Fibroblast of lung (primary cell): ENCODE measurements at places on chromosomes 11 and 22. TPM values are rescaled to one million over a fixed set of nuclear protein-coding genes. Genes with fewer than 3 reads are reported as not detected.
A peak's percentile ranks its signal among the peaks of the same experiment; 100 is the strongest.

DNA sequence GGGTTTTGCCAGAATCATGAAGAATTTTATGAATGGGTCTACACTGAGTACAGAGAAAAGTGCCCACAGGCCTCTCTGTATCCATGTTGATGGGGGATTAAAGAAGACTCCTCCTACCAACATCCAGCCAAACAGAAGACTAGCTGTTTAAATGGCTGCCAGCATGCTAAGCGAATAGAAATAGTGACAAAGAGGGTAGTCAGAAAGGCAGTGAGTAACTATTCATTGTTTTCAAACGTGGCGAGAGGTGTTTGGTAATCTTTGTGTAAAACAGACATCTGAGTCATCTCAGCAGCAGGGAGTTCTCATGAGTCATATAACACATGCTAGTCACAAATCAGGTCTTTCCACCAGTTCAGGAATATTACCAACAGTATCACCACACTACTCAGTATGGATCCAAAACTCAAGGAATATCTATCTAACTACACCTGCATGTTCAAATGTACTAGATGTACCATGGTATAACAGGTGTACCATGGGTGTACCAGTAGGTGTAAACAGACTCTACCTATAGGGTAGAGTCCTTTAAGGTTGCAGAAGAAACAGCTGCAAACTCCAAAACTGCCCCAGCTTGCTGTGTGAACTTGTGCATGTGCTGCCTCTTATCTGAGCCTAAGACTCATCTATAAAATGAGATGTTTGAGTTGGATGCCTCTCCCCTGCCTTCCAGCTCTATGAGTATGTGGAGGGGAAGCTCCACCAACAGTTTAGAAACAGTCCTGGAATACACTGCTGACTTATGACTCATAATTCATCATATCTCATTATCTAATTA, 82.0 kb downstream of the SLC1A2 start:
- peaks cover 9% of the 10 kb centered on the region for H3K4me1 ChIP-seq
- H3K27ac ChIP-seq: peak overlapping the region; percentile 74
- H3K4me3 ChIP-seq: no peak overlapping the region
- DNase-seq: peak; percentile 99
- H3K36me3 ChIP-seq: no peaks in the 10 kb centered on the region
- no peaks in the 10 kb centered on the region for H3K27me3 ChIP-seq

RTN4RL2 gene
- 0.17 and 0.26 TPM in 2 replicates for total RNA-seq

DNA sequence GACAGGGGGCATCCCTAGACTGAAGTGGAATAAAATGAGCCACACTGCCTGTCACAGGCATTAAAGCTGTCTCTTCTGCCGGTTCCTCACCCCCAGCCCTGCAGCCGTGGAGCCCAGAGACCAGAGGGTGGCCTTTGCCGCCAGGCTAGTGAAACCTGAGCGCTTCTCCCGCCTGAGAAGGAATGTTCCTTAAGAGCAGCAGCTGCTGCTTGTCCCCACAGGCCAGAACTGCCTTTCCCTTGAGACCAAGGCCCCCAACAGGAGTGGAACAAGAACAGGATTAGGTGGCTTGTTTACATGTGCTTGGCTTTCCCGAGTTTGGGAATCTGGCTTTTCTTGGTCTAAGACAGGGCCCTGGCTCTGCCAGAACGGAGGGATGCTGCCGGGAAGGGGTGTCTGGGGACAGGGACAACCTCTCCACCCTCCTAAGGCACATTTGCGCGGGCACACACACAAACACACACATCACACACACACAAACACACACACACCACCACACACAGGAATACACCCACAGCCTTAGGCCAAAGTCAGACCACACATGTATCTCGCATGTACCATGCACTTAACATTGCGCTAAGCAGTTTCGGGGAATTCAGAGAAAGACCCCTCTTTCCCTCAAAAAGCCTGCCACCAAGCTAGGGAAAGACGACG, 91.8 kb downstream of the FEZ1 start:
- no peak for DNase-seq
- H3K36me3 ChIP-seq: no peaks in the 10 kb centered on the region
- H3K27ac ChIP-seq: no peak overlapping the region
- H3K4me1 ChIP-seq: peaks cover 12% of the 10 kb centered on the region
- H3K27me3 ChIP-seq: peaks cover 2% of the 10 kb centered on the region
- no peak overlapping the region for H3K4me3 ChIP-seq

GRCh38 chr11:125374398-125374797, 121.7 kb downstream of the FEZ1 start:
- no peak overlapping the region for H3K27ac ChIP-seq
- H3K4me1 ChIP-seq: peaks cover 9% of the 10 kb centered on the region
- H3K27me3 ChIP-seq: peaks cover 5% of the 10 kb centered on the region
- H3K4me3 ChIP-seq: no peak overlapping the region
- DNase-seq: no peak
- H3K36me3 ChIP-seq: no peaks in the 10 kb centered on the region

DNA sequence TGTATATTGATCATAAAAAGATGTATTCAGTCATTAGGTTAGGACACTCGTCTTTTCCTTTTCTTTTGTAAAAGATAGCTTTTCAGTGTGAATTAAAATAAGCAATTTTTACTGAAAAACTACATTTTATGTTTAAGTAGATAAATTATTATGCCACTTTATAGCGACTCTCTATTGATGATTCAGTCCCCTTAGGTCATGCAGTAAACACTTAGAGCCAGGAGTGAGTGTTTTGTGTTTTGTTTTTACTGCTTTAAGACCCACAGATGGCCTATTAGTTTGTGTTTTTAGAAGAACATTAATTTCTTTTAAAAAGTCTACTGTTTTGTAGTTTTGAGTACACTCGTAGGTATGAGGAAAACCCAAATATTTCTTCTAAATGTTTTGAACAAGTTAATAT, 86.6 kb downstream of the YAP1 start:
- no peak overlapping the region for H3K27ac ChIP-seq
- DNase-seq: peak; percentile 51
- H3K4me3 ChIP-seq: no peak overlapping the region
- H3K27me3 ChIP-seq: no peaks in the 10 kb centered on the region
- peaks cover 2% of the 10 kb centered on the region for H3K36me3 ChIP-seq

GAS2 gene
- 0.77 and 1.2 TPM in 2 replicates for total RNA-seq

GSTT2B gene
- 0.26 and 9.9 TPM in 2 replicates for total RNA-seq

DNA sequence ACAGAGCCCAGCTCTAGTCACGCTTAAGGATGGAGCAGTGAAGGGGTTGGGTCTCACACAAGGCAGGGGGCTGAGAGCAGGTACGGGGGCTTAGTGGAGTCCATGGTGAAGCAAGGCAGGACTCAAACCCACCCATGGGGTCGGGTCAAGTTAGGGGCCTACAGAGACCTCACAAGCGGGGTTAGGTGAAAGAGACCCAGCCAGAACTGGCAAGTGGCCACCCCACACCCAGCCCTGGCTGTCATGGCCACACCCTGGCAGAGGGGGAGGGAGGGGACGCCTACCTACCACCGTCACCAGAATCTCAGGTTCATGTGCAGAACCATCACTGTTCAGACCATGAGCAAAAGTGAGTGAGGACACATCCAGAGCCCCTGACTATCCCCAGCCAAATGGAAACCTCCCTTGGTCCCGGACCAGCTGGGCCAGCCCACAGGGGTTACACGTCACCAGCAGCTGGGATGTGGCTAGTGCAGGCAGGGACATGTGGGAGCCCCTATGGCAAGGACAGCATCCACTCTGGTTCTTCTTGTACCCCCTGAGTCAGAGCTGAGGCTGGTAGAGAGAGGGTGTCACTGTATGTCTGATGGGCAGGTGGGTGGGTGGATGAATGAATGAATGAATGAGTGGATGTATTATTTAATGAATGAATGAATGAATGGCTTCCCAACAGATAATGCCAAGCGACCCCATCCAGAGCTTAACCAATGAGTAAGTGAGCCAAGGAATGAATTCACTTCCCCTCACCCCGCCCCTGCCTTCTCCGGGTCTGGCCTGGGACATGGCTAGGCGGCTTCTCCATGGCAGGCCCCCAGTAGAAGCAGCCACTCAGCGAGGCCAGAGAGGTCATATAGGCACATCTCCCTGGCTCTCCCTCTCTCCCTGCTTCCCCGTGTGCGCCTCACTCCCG, 681.6 kb downstream of the TBC1D22A start:
- no peak for DNase-seq
- H3K36me3 ChIP-seq: no peaks in the 10 kb centered on the region
- no peaks in the 10 kb centered on the region for H3K27me3 ChIP-seq
- H3K27ac ChIP-seq: no peak overlapping the region
- no peaks in the 10 kb centered on the region for H3K4me1 ChIP-seq

DNA sequence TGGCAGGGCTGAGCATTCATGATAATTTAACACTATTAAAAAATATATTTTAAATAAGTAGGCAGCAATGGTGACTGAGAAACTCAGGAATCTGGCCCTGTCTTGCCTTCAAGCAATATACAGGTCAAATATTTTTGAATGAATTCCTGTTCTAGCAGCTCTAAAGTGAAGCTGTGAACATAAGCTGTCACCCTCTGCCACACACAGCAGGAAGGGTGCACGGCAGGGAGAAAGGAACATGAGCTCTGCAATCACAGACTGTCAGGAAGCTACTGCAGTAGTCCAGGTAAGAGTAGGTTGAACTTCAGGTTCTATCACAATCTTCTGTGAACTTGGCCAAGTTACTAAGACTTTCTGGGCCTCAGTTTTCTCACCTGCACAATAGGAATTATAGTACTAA, 114.8 kb downstream of the SERGEF start:
- no peaks in the 10 kb centered on the region for H3K4me1 ChIP-seq
- DNase-seq: no peak
- no peak overlapping the region for H3K4me3 ChIP-seq
- H3K36me3 ChIP-seq: no peaks in the 10 kb centered on the region
- no peak overlapping the region for H3K27ac ChIP-seq

MMP26 gene
- not detected in 2 replicates for total RNA-seq

RBM4B gene
- 28.0 and 28.4 TPM in 2 replicates for total RNA-seq

- H3K4me3 ChIP-seq: no peak overlapping the region
- H3K4me1 ChIP-seq: peaks cover 8% of the 10 kb centered on the region
- DNase-seq: no peak
These were observed 135.1 kb downstream of the MIAT start for GRCh38 chr22:26792522-26792921.

YPEL4 gene
- 1.5 and 2.3 TPM in 2 replicates for total RNA-seq

EFCAB6 gene
- 1.5 and 2.3 TPM in 2 replicates for total RNA-seq

DNA sequence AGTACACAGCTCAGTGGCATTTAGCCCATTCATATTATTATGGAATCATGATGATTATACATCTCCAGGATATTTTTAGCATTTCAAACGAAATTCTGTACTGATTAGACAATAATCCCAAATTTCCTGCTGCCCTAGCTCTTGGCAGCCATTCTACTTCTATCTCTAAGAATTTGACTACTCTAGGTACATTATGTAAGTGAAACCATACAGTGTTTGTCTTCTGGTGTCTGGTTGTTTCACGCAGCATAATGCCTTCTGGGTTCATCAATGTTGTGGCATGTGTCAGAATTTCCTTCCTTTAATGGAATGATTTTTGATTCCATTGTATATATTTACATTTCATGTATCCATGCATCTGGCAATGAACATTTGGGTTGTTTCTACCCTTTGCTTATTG, 517.7 kb downstream of the ETS1 start:
- no peaks in the 10 kb centered on the region for H3K36me3 ChIP-seq
- H3K27me3 ChIP-seq: no peaks in the 10 kb centered on the region
- DNase-seq: no peak
- H3K4me1 ChIP-seq: no peaks in the 10 kb centered on the region

VPREB1 gene
- total RNA-seq: not detected in 2 replicates

GRCh38 chr22:28894334-28894733, 11.0 kb downstream of the ZNRF3 start:
- H3K27ac ChIP-seq: no peak overlapping the region
- peaks cover 4% of the 10 kb centered on the region for H3K4me1 ChIP-seq
- H3K4me3 ChIP-seq: no peak overlapping the region

GRCh38 chr11:65538915-65539743, 14.2 kb downstream of the SCYL1 start:
- no peak for DNase-seq
- H3K4me3 ChIP-seq: no peak overlapping the region
- H3K36me3 ChIP-seq: peaks cover 38% of the 10 kb centered on the region
- peaks cover 8% of the 10 kb centered on the region for H3K4me1 ChIP-seq
- H3K27me3 ChIP-seq: no peaks in the 10 kb centered on the region

DNA sequence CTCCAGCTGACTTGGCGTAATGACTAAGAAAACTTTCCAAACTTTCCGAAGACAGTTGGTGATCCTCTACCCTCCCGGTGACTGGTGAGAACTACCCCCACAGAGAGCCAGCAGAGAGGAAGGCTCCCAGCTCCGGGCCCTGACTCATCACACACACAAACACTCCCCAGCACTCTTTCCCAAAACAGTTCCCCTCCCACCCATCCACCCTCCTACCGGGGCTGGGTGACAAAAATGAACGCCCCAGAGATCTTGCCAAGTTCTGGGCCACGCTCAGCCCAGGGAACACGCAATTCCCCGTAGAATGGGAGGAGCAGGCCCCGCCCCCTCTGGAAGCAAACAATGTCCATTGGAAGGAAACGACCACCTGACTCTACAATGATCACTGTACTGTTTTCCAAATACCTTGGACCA, 21.3 kb upstream of the JAM3 start:
- peak overlapping the region; percentile 58 for H3K27ac ChIP-seq
- H3K4me3 ChIP-seq: peak overlapping the region; percentile 15
- no peaks in the 10 kb centered on the region for H3K36me3 ChIP-seq
- peaks cover 4% of the 10 kb centered on the region for H3K27me3 ChIP-seq
